T-helper 9 cell (primary cell): ENCODE measurements at places on chromosomes 6 and 20.

- DNase-seq = no peak
These were observed 27.6 kb downstream of the TREML4 start for GRCh38 chr6:41255638-41256246.

GRCh38 chr20:58131151-58131550, 97.3 kb downstream of the ANKRD60 start:
- no peak for DNase-seq

DNA sequence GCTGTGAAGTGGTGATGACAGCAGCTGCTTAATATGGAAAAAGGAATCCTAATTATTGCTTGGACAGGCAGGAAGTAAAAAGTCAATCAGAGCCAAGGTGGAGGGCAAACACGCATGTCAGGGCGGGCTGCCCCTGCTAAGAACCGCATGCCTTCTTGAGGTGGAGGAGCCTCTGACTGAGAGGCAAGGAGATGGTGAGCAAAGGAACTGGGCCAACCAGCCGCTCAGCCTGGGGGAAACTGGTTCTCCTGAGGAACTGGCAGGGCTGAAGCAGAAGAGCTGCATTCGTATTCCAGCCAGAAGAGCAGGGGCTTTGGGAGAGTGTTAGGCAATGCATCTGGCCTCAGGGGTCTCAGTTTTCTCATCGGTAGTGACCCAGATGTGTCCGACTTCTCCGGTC, 13.1 kb upstream of the MLN start:
- no peak for DNase-seq

DNA sequence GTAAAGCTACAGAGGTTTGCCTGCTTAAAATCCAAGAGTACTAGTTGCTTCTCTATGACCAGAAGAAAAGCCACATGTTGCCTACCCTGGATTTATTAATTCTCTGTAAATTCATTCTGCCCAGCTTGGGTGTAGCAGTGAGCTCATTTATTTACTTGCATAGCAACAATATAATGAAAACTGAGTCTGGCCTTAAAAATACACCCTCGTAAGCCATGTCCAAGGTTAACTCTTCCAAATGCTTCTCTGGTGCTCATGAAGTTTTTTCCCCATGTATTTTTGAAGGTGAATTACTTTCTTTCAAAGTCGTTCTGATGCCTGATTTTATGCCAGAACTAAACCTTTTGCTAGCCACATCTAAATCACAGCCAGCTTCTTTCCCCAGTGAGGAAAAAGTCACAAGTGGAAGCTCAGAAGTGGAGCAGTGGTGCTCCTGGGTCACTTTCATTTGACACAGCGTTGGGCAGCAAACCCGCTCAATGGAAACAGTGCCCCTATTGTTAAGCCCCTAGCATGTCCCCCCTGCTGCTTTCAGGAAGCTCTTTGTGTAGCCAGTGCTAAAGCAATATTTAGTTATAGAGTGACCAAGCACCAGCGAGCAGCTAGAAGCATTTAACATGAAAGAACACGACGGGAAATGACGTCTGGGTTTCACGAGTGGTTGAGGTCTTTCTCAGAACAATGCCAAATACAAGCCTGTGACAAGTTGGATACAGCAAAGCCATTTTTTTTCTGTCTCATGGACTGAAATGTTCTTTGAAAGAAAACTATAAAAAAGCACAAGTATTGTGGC, 29.8 kb downstream of the NEDD9 start:
- DNase-seq = no peak

- no peak for DNase-seq
These were observed 78.3 kb downstream of the CD109 start for GRCh38 chr6:73774311-73774774.

- no peak for DNase-seq
These were observed 172.8 kb upstream of the ARG1 start for GRCh38 chr6:131400054-131400778.

GRCh38 chr6:129203190-129203900, 320.4 kb downstream of the LAMA2 start:
- no peak for DNase-seq

DNA sequence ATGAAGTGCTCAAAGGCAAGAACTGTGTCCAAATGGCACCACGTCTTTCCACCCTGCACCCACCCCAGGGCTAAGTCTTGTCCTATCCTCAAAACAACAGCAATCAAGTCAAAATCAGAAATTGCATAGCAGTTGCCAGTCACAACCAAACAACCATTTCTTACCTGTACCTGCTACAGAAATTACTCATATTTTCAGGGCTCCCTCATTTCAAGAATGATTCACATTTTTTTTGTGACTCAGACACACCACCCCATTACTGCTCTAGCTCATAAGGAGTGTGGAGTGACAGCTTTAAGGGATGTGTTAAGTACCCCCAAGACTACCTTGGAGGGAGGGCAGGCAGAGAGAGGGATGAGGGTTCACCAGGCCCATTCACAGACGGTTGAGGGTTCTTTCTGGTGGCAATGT, 111.7 kb downstream of the TRERF1 start:
- DNase-seq = no peak

DNA sequence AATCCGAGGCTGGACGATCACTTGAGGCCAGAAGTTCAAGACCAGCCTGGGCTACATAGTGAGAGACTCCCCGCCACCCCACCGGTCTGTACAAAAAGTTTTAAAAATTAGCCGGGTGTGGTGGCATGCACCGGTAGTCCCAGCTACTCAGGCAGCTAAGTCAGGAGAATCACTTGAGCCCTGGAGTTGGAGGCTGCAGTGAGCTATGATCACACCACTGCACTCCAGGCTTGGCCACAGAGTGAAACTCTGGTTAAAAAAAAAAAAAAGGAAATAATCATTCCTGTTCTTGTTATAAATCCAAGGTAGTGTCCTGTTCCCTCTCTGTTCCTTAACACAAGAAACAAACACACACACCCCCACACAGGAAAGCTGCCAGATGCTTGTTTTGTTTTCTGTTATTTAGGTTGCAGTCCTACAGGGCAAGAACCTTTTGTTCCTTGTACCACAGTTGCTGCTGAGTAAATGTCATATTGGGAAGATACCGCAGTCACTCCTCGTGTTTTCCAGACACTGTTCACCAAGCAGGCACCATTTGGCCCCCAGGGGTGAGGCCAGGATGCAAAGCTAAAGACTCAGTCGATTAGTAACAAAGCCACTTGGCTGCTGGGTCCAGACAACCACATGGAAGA, 28.9 kb downstream of the ASIP start:
- no peak for DNase-seq

GRCh38 chr20:5784735-5785134, 34.5 kb downstream of the SHLD1 start:
- DNase-seq = no peak

DNA sequence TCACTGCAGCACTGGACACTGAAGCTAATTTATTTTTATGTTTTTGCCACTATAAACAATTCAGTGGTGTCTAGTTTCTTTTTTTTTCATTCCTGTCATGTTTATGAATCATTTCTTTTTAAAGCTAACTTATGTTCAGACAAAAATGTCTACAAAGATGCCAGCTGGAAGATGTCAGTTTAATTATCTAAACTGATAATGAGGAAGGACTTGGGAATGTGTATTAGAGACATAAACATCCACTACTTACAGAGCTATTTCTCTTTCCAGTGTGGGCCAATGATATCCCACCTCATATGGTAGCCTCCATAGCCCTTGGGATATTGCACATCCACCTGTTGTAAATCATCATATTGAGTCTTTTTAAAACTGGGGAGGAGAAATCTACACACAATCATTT, 132.1 kb upstream of the FAM184A start:
- no peak for DNase-seq

DNA sequence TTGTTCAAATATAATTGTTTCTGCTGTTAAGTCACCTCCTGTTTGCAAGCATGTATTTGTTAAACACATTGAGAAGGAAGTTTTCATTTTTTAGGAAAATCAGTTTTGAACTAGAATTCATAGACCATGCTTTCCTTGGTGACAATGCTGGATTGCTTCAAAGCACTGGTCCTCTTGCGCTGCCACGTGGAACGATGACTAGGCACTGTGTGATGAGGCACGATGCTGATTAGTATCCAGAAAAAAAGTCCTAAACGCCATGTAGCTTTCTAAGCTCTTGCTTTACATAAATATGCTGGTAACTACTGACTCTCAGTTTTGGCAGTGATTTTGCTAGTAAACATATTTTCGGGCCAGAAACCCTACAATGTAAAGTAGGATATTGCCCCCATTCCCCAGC, 11.1 kb upstream of the EXOC2 start:
- DNase-seq = no peak

GRCh38 chr20:49568278-49569151, 578 bp upstream of the PTGIS start:
- no peak for DNase-seq

DNA sequence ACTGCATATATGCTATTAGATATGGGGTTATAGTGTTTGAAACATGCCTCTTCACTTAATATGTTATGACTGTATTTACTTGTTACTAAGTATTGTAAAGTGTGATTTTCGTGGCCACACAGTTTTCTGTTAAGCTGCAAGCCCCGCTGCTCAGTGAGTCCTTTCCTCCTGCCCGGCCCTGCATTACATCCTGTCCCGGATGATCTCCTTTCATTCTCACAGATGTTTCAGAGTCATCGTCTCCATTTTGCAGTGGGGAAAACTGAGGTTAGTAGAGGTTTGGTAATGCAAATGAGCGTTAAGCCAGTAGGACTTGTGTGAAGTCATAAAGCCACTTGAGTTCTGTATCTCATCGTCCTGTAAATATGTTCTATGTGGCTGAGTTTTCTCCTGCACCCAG, 155.5 kb downstream of the CFAP61 start:
- DNase-seq = no peak

DNA sequence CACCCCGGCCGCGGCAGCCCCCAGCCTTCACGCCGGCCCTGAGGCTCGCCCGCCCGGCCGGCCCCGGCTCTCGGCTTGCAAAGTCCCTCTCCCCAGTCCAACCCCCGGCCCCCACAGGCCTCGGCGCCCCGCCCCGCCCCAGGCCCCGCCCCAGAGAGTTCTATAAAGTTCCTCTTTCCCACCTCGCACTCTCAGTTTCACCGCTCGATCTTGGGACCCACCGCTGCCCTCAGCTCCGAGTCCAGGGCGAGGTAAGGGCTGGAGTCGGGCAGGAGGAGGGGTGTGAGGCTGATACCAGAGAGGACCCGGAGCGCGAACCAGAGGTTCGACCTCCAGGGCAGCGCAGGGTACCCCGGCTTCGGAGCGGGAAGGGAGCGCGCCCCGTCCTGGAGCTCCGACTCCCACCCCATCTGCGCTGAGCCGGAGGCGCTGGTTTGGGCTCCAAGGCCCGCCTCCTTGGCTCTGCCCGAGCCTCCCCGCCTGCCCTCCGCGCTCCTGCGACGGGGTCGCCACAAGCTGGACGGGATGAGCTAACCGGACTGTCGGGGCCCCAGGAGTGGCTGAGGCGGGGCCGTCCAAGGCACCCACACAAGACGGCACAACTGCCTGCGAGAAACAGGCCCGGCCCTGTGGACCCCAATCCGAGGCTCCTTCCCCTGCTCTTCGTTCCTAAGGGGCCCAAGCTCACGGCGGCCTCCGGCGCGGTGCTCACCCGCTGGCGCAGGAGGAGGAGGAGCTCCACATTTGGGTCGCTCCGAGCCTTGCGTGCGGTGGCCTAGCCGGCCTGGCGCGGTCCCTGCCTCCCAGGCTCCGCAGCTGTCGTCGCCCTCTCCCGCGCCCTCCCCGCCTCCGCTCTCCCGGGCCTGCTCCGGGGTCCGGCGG, at the start of gene IRF4:
IRF4 (plus strand) TSS at position 194 of the 882 bp plus-strand sequence. CDS start 1,401 bp downstream, outside the sequence.
- DNase-seq = peak; percentile 18

- no peak for DNase-seq
These were observed 4.1 kb upstream of the VEGFA start for GRCh38 chr6:43765776-43766499.
